ENCODE measurements at places on chromosomes 3 and 15.

- no peak for DNase-seq
Measured at GRCh38 chr15:41530363-41530956, 13.6 kb downstream of the RPAP1 start.

DNA sequence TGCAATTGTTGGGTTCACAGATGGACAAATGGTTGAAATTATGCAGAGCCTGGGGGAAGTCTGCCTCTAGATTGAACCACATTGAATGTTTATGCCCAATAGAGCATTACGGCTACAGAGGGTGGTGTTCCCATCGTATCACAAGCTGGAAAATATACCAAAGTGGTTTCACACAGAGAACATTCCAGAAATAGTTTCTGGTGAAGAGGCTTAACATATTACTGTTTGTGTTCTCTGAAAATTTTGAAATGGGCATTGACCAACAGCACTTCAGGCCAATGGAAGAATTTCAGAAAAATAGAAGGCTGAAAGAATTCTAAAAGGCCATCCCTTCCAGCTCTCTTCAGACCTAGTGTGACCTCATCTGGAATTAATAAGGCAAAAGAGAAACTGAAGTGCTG lies 203.9 kb downstream of the NEK10 start:
- DNase-seq = no peak

DNA sequence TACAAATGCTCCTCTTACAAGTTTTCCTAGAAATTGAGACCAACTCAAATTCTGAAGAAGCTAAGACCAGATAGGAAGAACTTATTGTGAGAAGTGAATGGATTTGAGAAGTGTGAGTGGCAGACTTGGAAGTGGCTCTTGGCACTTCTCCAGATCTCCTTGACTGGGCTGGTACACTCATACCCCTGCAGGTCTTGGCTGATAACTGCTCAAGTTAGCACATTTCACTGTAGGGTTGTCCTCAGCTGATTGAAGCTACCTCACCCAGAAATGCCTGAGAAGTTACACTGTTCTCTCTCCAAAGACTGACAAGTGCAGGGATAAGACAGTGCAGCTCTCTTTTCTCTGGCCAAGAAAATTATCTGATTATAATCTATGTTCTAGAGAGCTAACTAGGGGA lies 16.5 kb upstream of the CLDN1 start:
- DNase-seq = peak; percentile 8

DNA sequence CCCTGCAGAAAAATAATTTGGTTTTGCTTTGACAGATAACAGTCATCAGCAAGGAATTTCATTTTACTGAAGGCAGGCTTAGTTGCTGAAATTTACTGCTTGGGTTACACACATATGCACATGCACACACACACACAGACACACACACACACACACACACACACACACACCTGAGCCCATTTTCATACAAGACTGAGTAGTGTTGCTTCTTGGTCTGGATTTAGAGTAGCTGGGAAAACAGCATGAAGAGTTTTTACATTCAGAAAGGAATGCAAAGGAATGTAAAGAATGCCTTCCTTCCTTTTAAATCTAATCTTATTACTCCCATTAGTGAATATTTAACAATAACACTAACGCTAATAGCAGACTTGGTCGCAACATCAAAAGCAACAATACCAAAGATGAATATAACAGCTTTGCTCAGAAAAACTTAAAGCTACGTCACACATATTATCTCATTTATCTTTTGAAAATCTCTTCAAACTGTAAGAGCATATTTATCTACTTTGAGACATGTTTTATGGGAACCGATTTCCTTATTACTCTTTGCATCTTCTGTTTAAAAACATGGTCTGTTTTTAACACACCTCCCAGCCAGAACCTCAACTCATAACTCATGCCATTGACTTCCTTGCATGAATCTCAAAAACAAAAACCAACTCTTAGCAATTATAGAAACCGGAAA lies 32.5 kb downstream of the RFTN1 start:
- no peak for DNase-seq

DNA sequence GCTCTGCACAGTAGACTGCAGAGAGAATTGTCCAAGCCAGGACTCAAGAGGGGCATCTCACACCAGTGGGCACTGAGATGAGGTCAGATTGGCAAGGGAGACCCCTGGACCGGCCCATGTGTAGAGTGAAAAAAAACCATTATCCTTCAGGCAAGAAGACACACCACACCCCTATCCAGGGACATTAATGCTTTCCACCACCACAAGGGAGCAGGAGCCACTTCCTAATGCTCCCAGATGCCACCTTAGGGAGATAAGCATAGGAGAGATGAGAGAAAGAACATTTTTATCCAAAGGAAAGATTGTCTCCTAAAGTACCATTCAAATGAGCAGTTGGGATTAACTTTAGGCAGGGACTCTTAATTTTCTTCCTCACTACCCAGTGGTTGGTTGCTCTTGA lies 109.6 kb upstream of the PTX3 start:
- DNase-seq = no peak

DNA sequence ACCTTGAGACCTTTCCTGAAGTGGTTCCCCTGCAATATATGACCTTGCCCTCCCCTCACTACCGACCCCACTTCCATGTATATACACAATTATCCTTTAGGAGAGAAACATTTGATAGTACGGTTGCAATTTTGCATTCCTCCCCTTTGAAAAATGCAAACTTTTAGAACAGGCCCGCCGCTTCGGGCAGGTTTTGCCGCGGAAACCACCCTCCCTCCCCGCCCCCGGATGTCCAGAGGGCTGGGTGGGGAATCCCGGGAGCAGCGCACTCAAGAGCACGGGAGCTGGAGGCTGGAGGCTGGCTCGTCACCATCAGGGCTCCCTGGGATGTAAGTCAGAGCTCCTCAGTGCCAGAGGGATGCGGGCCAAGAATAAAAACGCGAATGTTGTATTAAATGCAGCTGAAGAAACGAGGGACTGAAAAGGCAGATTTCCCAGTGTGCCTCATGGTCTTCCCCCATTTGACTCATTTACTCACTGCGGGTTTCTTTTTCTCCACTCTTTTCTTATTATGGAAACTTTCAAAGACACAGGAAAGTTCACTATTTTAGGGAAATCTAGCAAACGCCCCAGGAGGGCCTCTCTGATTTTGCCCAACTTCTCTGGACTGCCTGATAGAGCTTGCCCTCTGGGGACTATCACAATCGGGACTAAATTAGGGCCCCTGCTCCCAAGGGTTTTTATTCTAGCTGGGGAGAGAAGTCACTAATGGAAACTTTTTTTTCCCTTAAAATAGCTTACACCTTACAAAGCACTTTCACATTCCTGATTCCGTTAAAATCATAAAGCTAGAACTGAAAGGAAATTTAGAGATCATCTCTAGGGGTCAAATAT lies 2.9 kb upstream of the USP3 start:
- peak; percentile 60 for DNase-seq

DNA sequence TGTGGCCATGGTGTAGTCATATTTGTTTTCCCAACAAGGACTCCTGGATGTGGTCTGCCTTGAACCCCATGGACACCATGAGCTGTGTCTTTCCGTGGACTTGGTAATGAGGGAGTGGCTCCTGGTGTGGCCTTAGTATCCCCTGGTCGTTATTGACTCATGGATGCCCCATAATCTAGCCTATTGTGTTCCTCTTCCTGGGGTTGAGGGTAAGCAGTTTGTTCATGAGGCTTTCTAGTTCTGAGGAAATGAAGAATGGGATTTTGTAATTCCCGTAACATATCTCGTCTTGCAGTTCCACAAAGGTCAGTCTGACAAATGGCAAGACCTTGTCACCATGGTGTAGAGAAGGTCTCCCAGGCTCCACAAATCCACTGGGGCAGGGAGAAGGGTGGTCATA lies 22.6 kb downstream of the RAB7A start:
- no peak for DNase-seq

DNA sequence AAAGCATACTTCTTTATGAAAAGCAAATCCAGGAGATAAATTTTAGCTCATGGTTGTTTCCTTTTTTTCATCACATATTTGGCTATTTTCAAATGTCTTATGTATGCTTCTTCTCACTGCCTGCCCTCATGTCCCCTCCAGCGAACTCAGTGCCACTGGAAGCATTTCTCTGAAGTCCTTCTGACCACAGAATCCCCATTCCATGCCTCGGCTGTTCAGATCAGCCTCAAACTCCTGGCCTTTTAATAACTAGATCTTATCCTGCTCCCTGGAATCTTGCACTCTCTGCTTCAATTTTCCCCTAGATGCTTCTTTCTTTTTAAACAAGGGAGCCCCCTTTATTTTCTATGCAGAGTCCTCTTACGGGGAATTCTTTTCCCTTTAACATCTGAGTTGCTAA lies 10.1 kb downstream of the ETV5 start:
- DNase-seq = no peak

DNA sequence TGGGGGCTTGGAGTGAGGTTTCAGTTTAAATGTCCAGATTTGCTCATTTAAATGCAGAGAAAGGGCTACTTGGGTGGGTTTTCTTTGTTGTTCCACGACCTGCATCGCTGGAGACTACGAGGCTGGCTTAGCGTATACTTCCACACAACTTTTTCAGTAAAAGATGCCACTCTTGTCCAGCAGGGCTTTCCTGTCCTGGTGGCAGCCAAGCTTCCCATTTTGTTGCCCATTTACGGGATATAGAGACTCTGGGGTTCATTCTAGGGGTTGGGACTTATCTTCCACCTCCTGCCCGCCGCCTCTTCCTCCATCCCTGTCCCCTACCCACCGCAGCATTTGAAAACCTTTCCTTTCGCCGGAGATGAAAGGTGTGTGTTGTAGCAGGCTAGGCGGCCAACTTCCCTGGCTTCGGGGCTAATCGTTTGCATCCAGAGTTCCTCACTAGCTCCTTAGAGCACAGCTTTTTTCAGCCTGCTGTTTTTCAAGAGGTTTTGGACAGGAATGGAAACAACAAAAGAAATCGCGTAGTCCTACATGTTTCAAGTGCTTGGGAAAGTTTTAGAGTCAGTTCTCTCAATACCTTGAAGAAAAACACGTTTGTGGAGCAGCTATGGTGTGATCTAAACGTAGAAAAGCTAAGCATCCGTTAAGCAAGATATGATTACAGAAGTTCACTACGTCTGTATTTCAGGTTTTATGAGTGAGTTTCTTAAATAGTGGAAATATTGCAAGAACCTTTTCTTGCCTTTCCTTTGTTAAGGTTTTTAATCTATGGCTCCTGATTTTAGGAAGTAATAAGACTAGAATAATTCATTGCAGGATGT lies 843 bp downstream of the CHRNA5 start:
- DNase-seq = no peak

DNA sequence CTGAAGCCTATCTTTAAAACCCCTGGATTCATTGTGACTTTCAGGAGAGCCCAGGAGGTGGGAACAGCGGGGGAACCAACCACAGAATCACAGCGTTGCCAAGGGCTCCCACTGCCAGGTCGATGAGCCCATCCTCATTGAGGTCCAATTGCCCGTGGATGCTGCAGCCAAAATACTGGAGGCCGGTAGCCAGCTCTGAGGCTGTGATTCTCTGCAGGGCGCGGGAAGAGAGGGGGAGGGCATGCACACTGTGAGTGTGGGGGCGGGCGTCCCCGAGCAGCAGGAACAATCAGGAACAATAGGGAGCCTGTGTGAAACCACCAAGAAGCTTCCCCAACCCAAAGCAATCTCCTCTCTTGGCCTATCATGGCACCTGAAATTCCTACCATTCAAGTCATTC lies 53.4 kb downstream of the FEM1B start:
- DNase-seq = peak; percentile 48

GRCh38 chr3:14539742-14540491 lies at the start of gene GRIP2:
GRIP2 (minus strand) TSS chr3:14540342; CDS start chr3:14540308, 34 bp downstream.
- no peak for DNase-seq

GRCh38 chr3:111418391-111418790 lies 123.6 kb upstream of the CD96 start:
- no peak for DNase-seq

DNA sequence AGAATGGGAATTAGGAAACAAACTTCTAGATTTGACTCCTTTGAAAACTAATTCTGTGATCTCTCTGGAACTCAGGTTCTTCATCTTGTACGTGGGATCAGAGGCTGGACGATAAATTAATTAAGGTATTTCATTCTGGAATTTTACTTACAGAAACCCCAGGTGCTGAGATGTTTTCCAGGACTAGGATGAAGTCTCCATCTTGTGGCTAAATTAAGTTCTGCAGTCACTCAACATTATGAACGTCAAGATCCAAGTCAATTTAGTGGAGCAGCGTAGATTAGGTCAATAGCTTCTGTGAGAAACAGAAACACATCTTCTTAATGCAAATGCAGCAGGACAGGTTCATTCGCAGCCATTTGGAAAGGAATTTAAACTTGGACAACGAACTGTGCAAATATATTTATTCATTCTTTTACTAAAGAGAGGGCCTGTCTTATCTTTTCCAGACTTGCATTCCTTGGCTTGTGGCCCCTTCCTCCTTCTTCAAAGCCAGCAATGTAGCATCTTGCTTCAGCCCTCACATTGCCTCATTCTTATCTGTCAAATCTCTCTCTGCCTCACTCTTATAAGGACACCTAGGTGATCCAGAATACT lies 26.7 kb upstream of the TMC3 start:
- peak; percentile 13 for DNase-seq

GRCh38 chr3:57903124-57903890 lies 104.9 kb upstream of the FLNB start:
- no peak for DNase-seq

DNA sequence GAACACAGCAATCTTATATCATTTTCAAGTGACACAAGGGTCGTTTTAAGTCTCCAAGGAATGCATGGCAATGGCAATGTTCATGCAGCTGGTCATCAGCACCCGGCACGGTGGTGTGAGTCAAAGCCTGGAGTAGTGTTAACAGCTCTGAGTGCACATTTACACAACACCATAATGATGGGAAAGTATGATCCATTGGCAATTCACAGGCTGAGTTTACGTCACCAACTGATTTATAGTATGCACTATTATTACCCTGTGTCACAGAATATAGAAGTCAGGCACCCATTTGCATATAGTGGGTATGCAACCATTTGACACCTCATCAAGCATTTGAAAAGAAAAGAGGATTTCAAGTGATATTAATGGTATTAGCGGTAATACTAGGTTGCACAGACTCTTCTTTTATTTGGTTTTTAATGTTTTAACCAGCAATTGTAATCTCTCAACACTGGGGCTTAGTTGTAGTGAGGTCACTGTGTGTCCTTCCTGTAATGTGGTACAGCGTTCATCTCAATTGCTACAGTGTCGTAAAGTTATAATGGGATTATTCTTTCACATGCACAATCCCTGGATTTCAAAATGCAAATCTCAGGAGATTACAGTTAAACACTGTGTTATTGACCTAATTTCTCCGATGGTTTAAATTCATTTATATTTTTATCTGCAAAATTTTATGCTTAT lies 113.8 kb downstream of the C3orf38 start:
- peak; percentile 9 for DNase-seq

DNA sequence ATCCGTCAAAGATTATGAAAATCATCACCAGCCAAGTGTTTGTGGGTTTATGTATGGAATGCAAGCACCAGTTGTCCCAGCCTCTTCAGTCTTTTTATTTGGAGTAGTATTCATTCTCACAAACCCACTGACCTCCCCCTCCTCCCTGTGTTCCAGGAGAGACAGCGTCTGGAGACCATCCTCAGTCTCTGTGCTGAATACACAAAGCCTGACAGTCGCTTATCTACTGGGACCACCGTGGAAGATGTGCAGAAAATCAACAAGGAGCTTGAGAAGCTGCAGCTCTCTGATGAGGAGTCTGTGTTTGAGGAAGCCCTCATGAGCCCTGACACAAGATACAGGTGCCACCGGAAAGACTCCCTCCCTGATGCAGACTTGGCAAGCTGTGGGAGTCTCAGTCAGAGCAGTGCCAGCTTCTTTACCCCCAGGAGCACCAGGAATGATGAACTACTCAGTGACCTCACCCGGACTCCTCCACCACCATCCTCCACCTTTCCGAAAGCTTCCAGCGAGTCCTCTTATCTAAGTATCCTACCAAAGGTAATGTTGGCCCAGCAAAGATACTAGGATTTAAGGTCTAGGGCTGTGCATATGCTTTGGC lies 54.2 kb downstream of the PHLDB2 start:
- no peak for DNase-seq

Measured in globus pallidus (tissue), 1 donor.